ENCODE measurements at places on chromosomes 12 and 14.

- no peaks in the 10 kb centered on the region for H3K36me3 ChIP-seq
- DNase-seq = no peak
- H3K4me1 ChIP-seq = no peaks in the 10 kb centered on the region
- no peaks in the 10 kb centered on the region for H3K27me3 ChIP-seq
These were observed 164.2 kb upstream of the MYL2 start for GRCh38 chr12:111084605-111085004.

DNA sequence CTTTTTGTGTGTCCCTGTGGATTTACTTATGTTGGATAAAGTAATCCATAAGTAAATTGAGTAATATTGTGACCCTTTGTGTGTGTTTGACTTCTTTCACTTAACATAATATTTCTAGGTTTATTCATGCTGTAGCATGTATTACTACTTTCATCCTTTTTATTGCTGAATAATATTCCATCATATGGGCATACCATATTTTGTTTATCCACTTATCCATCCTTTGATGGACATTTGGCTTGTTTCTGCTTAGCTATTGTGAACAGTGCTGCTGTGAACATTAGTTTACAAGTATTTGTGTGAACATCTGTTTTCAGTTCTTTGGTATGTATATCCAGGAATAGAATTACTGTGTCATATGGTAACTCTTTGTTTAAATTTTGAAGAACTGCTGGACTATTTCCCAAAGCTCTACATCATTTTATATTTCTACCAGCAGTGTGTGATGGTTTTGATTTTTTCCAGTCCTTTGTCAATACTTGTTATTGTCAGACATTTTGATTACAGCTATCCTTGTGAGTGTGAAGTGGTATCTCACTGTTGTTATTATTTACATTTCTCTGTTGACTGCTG lies 25.2 kb downstream of the G2E3 start:
- peaks cover 5% of the 10 kb centered on the region for H3K4me1 ChIP-seq
- no peaks in the 10 kb centered on the region for H3K27me3 ChIP-seq
- peaks cover 3% of the 10 kb centered on the region for H3K36me3 ChIP-seq
- H3K4me3 ChIP-seq = no peak overlapping the region

DNA sequence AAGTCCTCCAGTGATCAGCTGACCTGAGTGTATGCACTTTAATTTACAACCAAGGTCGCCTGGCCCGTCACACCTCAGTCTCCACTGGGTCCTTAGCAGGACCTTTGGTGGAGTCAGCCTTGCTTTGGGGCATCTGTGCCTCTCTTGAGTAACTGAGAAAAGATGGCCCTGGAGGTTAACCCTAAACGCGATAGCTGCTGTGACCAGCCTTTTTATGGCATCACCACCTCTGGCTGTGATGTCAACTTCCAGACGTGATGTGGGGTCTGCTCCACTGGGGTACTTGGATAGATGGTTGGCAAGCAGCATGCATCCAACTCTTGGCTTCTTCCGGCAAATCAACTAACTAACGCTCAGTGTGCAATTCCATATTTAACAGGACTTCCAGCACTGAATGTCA lies 122.8 kb upstream of the RTL1 start:
- no peak overlapping the region for H3K27ac ChIP-seq
- H3K27me3 ChIP-seq = no peaks in the 10 kb centered on the region
- DNase-seq = no peak

- peaks cover 33% of the 10 kb centered on the region for H3K36me3 ChIP-seq
- DNase-seq = no peak
- H3K27ac ChIP-seq = peak overlapping the region; percentile 66
- H3K4me3 ChIP-seq = peak overlapping the region; percentile 73
- peaks cover 9% of the 10 kb centered on the region for H3K4me1 ChIP-seq
These were observed 597 bp downstream of the RNF31 start for GRCh38 chr14:24147761-24148428.

DNA sequence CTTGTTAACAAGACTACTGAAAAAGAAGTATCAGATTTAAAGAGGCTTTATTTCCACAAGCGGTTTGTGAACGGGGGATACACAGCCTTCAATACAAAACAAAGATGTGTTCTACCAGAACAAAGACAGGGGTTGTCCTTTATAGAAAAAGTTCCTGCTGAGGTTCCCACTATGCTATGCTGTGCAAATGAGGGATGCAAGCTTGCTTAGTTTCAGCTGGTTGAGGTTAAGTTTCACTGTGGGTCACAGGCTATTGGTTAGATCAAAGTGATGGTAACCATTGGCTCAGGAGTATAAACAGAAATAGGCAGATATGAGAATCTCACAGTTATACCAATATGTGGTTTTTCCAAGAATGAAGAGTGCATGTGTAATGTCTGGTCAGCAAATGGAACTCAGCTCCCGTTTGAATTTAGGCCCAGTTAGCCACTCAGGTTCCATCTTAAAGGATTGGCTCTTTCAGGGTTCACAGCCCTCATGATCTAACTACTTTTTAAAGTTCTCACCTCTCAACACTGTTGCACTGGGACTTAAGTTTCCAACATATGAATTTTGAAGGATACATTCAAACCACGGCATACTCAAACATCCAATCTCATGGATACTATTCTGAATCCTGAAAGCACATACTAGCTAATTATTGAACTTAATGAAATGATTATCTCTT lies 215.4 kb upstream of the DCN start:
- H3K27me3 ChIP-seq = no peaks in the 10 kb centered on the region
- no peaks in the 10 kb centered on the region for H3K36me3 ChIP-seq
- H3K4me1 ChIP-seq = no peaks in the 10 kb centered on the region

- no peaks in the 10 kb centered on the region for H3K36me3 ChIP-seq
- no peak for DNase-seq
- H3K4me1 ChIP-seq = no peaks in the 10 kb centered on the region
These were observed 85.2 kb downstream of the TMTC3 start for GRCh38 chr12:88227263-88227662.

- no peaks in the 10 kb centered on the region for H3K36me3 ChIP-seq
- no peak overlapping the region for H3K4me3 ChIP-seq
- no peak overlapping the region for H3K27ac ChIP-seq
- no peak for DNase-seq
These were observed 7.7 kb downstream of the SLC6A13 start for GRCh38 chr12:254912-255311.

All from IMR-90 (cell line).